ENCODE measurements at places on chromosomes 12 and 14.

DNA sequence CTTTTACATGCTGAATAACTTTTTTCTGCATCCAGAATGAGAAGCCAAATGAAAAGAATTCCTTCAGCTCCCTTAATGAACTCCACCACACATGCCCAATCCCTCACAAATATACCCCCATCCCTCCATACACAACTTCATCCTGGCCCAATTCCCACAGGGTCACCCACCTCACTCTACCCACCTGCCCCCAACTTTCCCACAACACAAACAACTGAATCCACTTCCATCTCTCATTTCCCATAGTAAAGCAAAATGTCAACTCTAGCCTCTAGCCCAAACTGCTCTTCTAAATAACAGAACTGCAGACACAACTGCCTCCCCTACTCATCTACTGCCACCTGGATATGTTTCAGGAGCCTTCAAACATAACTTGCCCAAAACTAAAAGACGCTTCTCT lies 18.8 kb downstream of the HECTD1 start:
- no peak for DNase-seq

- no peak for DNase-seq
These were observed 365.6 kb upstream of the TMPO start for GRCh38 chr12:98149691-98150210.

DNA sequence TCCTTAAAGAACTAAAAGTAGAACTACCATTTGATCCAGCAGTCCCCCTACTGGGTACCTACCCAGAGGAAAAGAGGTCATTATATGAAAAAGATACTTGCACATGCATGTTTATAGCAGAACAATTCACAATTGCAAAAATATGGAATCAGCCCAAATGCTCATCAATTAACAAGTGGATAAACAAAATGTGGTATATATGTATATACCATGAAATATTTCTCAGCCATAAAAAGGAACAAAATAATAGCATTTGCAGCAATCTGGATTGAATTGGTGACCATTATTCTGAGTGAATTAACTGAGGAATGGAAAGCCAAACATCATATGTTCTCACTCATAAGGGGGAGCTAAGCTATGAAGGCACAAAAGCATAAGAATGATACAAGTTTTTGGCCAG lies 64.7 kb upstream of the KRAS start:
- DNase-seq: no peak

DNA sequence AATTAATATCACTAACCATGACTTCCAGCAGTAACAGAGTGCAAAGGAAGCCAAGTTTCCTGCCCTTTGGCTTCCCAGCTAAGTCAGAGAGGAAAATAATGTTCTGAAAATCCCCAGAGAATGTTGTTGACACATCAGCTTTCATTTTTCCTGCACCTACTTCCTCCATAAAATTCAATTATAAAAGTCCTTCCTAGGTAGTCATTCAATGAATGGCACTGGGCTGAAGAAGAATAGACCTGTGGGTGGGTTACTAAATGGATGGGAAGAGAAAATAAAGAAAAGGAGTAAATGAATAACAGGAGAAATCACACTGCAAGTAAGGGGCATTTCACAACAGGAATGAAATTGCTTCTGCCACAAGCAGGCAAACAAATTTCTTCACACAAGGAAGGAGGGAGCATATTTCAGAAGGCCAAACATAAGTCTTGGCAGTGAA lies 73.2 kb upstream of the MDM1 start:
- DNase-seq: no peak

DNA sequence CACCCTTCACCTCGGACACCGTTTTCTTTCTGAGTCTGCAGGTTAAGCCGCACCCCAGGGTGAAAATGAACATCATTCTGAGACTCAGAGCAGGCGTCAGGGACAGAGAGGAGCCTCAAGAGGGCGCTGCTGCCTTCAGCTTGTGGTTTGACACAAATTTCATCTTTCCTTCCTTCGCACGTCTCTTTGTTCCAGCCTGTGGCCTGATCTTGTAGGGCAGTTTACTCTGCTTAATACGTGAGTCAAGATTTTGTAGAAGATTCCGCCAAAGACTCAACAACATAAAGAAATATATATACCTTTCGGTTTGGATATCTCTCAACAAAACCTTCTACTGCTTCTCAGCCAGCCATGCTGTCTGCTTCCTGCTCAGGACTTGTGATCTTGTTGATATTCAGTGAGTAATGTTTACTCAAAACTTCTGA lies 329.3 kb upstream of the OR4E1 start:
- no peak for DNase-seq

- DNase-seq: no peak
These were observed 412 bp upstream of the TEP1 start for GRCh38 chr14:20413744-20414082.

GRCh38 chr14:105473677-105474482 lies 741 bp upstream of the CRIP2 start:
- peak; percentile 97 for DNase-seq

- DNase-seq: no peak
These were observed 838.5 kb upstream of the TMEM132C start for GRCh38 chr12:127428420-127428819.

GRCh38 chr12:58396239-58396638 lies 454.9 kb downstream of the ATP23 start:
- no peak for DNase-seq

DNA sequence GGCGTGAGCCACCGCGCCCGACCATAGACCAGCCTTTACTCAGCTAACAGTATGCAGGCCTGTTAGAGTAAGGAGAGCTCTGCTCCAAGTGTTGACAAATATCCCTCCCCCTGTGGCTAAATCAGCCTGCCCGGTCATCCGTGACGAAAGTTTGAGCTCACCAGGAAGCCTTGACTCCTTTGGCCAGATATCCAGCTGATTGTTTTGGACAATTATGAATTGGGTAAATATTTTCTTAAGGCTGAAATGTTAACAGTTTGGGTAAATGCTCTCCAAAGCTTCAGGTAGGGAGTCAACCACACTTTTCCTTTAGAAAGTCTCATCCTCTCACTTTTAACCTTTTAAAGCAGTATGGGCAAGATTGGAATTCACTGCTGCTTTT lies 157.9 kb downstream of the PAWR start:
- DNase-seq: no peak

DNA sequence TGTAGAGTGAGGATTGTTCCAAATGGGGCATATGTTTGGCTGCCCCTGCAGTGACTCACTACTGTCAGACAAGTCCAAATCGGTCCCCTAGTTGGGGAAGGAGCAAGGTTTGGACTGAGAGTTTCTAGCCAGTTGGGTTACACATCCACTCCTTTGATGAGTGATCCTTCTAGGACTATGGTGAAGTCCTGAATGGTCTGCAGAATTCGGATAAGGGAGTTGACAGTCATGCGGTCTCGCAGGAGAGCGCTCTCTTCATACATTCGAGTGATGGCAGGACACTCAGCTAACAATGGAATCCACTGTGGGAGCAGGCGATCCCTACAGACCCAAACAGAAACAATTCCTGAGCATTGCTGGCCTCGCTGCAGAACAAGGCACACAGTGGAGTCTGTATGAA lies 61.5 kb upstream of the SINHCAF start:
- no peak for DNase-seq

GRCh38 chr14:99467336-99468078 lies 13.2 kb downstream of the SETD3 start:
- DNase-seq: no peak

DNA sequence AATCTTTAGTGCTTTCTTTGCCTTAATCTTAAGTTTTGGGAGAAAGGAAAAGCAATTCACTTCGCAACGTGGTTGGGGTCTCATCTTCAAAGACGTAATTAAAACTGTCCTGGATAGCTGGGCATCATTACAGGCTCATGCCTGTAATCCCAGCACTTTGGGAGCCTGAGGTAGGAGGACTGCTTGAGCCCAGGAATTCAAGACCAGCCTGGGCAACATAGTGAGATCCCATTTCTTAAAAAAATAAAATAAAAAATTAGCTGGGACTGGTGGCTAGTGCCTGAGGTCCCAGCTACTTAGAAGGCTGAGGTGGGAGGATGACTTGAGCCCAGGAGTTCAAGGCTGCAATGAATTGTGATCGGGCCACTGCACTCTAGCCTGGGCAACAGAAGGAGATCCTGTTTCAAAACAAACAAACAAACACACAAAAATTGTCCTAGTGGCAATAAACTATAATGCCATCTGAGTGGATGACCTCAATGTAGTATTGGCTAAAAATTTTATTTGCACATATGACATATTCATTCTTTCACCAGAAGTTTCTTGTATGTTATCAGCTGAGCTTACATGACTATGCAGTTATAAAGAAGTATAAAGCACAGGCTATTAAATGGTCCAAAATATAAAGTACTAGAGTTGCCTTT lies 1.6 kb upstream of the MNAT1 start:
- no peak for DNase-seq

Measured in WERI-Rb-1 (cell line).